ENCODE measurements at places on chromosomes 6 and 20. TPM values are rescaled to one million over a fixed set of nuclear protein-coding genes. Genes with fewer than 3 reads are reported as not detected.

Gene ULBP1
- 1.2 TPM for total RNA-seq

Gene MTFR2
- 35.8 TPM for total RNA-seq

Gene C6orf141
- total RNA-seq, result not detected

Gene RGS17
- total RNA-seq, result not detected

Gene FOXQ1
- not detected for total RNA-seq

Gene WFDC9
- not detected for total RNA-seq

Gene C6orf136
- 33.9 TPM for total RNA-seq

DNA sequence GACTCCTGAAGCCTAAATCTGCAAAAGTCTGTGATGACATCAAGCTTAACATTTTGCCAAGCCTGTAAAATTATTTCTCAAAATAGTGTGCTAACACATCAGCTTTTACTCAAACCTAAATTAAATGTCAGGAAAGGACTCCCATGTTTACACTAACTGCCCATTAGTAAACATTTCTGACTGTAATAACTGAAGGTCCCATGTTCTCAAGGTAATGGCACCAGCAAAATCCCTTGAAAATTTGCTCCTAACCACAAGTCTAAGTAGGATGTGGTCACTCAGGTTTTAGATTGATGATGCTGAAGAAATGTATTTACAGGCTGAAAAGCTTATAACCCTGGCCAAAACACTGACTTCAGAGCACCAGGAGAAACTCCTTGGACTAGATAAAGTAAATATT, 33.0 kb downstream of the BACH2 start:
- no peak for DNase-seq

- DNase-seq, result no peak
Measured at GRCh38 chr6:166308033-166308768, at the start of gene PRR18. Gene PRR18, minus strand, starts transcription at chr6:166308392. Its CDS starts 250 bp downstream, at chr6:166308142.

DNA sequence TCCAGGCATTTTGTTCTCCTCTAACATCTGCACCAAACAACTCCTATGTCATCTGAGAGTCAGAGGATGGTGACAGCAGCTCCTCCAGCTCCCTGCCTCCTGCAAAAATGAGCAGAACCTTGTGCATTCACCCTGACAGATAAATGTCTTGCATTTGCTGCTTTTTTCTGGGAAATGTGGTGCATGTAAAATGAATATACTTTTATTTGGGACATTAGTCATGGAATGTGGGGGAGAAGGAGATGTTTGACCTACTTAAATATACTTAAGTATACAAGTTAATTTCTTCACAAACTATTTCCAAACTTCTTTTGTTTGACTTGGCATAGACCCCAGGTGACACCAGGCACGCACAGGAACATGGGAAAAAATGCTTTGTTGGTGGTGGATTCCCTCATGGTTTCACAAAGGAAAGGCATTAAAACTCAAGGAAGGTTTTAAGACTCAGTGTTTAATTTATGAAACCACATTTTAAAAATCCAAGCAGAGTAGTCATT, 181.8 kb upstream of the MCHR2 start:
- no peak for DNase-seq

Data from activated CD8-positive, alpha-beta memory T cell treated with anti-CD3 and anti-CD28 coated beads, Interleukin-2, amount 10 ng/mL, durations not matched to agents 7 days and 5 days (primary cell).